ENCODE measurements at places on chromosomes 16 and 17.

GRCh38 chr16:47156680-47157215 is 13.0 kb upstream of the NETO2 start:
- DNase-seq: no peak

DNA sequence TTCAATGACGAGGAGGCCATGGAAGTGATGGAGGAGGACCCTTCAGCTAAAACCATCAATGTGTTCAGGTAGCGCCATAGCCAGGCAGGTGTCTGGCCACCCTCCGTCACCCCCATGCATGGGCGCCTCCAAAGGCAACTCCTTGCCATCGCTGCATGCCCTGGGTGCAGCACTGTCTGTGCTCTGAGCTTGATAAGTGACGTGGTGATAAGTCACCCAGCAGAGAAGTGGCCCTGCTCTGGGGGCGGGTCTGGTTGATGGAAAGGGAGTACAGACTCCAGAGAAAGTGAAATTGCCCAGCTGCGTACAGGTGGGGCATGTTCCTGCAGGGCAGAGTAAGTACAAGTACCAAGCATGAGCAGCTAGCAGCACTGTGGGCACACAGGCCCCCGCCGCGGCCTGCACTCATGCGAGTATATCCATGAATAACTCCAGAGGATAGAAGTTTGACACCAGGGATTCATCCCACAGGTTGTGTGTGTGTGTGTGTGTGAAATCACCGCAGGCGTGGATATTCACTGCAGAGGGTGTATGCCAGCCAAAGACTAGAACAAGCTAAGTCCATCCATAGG is 13.1 kb downstream of the DNAI2 start:
- DNase-seq: no peak

GRCh38 chr16:7834771-7835431 is 502.3 kb downstream of the RBFOX1 start:
- DNase-seq: no peak

- peak; percentile 66 for DNase-seq
Observed at GRCh38 chr17:40516581-40517285, 15.3 kb upstream of the TNS4 start.

- no peak for DNase-seq
Observed at GRCh38 chr17:36851250-36851649, 86.0 kb upstream of the LHX1 start.
